Lung microvascular endothelial cell (primary cell): ENCODE measurements at places on chromosomes 2 and 18. TPM values are rescaled to one million over a fixed set of nuclear protein-coding genes. Genes with fewer than 3 reads are reported as not detected.

The CAD gene
- 24.0 and 29.6 TPM in 2 replicates for total RNA-seq

DNA sequence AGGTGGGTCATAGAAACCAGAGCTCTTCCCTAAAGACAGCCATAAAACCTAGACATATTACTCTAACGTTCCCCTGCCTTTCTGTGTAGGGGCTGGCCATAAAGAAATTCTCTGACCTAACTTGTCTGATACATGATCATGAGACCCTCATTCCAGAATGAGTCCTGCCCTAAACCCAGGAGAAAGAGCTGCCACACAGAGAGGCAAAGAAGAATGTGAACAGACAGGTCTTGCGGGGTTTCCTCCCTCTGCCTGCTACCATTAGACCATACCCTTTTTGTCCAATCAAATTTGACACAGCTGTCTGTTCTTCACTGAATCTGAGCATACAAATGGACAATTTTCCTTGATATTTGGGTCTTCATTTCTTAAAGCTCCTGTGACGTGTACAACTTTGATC is 198.8 kb upstream of the LHCGR start:
- DNase-seq = no peak

GRCh38 chr2:239966029-239966852 is 58.9 kb downstream of the NDUFA10 start:
- DNase-seq = no peak

- no peak for DNase-seq
Observed at GRCh38 chr2:232890896-232891601, 21.0 kb downstream of the SNORC start.

DNA sequence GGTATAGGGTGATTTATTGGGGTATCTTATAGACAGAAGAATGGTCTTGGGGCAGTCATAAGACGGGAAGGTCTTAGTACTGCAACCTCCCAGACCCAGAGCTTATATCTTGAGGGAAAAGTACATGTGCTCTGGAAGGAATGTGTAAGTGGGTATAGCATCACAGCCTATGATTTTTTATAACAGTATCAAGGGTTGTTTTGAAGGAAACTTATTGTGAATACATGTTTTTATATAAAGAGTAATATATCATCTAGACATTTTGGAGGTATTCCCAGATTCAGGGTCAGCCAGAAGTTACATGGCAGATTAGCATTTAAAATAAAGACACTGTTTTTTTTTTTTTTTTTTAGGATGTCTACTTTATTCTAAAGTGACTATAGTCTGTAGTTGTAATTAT is 47.6 kb upstream of the STON1 start:
- peak; percentile 92 for DNase-seq
